ENCODE measurements at places on chromosomes 12 and 14. TPM values are rescaled to one million over a fixed set of nuclear protein-coding genes. Genes with fewer than 3 reads are reported as not detected.
A peak's percentile ranks its signal among the peaks of the same experiment; 100 is the strongest.

DNA sequence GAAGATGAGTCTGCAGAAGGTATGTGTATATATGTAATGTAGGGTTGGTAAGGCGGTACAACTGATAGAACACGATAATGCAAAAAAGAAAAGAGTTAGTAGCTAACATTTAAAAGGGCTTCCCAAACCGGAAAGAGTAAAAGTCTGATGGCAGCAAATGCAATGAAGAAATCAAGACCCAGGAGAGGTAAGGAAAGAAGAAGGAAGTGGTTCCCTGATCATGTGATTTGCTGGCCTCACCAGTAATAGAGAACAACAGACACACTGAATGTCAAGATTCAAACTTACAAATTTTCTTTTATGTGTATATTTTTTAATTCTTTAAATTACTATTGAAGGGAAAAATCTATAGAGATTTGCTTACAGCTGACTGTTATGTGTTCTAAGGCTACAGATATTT lies 18.4 kb downstream of the ZFC3H1 start:
- peaks cover 41% of the 10 kb centered on the region for H3K36me3 ChIP-seq
- H3K4me3 ChIP-seq: no peak overlapping the region
- H3K27ac ChIP-seq: peak overlapping the region; percentile 38
- DNase-seq: no peak
- H3K27me3 ChIP-seq: no peaks in the 10 kb centered on the region

DNA sequence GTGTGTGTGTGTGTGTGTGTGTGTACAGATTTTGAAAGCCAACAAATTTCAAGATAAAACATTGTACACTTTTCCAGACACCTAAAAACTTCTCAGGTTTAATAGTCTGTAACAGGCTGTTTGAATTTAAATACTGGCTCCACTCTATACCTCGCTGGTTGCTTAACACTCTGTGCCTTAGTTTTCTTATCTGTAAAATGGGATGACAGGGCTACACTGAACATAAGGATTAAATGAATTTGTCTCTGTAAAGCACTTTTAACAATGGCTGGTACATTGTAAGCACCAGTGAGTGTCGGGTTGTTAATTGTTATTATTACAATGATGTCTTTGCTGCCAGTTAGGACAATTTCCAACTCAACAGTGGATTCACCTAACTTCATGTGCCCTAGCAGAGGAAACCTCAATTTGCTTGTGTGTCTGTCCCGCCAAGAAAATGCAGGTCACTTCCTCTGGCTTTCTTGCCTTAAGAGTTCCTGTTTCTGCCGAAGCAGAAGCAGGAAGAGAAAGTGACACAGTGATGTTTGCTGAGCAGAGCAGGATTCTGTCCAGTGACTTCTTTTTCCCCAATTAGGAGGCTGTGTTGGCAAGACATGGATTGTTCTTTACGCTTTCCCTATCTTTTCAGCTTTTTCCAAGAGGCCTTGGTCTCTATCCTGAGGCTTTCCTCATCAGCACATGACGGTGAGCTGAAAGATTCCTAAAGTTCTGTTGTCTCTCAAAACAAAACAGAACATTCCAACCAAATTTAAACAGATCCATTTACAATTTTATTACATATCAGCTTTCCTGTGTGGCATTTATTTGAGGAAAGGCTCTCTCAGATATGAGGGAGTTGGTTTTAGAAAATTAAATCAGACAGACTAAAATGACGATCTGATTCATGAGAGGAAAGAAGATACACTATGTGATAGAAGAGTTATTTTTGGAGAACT lies 154.1 kb upstream of the ATP2B1 start:
- peak overlapping the region; percentile 70 for H3K4me3 ChIP-seq
- DNase-seq: peak; percentile 57
- H3K27ac ChIP-seq: peak overlapping the region; percentile 92
- no peaks in the 10 kb centered on the region for H3K36me3 ChIP-seq

DNA sequence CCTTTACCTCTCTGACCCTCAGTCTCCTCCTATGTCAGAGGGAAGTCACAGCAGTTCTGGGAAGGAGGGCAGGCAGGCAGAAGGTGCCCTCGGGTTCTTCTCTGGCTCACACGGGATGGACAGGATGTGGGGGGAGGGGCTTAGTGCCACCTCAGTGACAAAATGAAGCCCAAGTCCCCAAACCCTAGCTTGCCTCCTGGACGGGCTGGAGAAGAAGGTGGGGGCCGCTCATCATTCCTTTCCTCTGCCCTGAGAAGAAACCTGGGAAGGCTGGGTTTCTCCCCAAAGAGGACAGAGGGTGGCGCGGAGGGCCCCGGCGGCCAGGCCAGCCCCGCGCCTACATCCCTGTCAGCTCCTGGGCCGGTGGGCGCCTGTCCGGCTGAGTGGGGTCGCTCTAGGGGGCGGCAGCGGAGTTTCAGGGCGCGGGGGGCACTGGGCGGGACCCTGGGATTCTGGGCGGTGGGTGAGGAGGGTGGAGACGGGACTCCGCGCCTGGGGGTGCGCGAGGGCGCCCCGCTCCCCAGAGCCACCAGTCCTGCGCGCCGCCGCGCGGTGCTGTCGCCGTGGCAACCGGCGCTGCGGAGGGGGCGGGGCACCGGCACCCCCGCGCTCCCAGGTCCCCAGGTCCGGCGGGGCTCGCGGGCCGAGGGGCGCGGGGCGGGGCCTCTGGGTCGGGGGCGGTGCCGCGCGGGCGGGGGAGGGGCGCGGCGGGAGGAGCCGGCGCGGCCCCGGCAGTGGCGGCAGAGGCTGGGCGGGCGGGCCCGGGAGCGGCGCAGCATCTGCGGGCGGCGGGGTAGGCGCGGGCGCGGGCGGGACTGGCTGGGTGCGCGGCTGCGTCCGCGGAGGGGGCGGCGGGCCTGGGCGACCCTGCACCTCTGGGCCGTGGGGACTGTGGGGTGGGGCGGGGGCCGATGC lies at the start of gene TMEM121:
Gene TMEM121 (plus strand): TSS at position 723 of the 915 bp plus-strand sequence. CDS start 2,252 bp downstream, outside the sequence.
- peak within 1 kb of the TSS; percentile 79 for H3K4me3 ChIP-seq
- H3K36me3 ChIP-seq: peaks cover 2% of the 10 kb centered on the region
- H3K4me1 ChIP-seq: peaks cover 21% of the 10 kb centered on the region

DNA sequence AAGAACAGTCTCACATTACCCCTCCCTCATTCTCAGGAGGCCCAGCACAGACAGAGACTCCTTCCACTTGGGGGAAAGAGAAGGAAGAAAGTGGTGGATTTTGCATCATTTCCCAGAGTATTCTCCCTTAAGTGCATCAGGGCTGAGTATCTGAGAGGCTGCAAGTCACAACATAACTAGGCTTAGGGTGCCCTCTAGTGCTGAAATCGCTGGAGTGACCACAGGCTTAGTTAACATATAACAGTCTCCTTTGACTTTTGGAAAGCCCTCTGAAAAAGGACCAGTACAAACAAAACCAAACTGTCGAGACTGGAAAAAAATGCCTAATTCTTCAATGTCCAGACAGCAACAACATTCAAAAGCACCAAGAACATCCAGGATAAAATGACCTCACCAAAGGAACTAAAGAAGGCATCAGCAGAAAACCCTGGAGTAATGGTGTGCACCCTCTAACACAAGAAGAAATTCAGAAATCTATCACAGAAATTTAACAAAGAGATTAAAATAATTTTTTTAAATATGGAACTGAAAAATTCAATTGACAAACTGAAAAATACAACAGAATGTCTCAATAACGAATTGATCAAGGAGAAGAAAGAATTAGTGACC lies 412.3 kb downstream of the RPS29 start:
- no peaks in the 10 kb centered on the region for H3K4me1 ChIP-seq
- no peak overlapping the region for H3K27ac ChIP-seq
- peaks cover 4% of the 10 kb centered on the region for H3K27me3 ChIP-seq

GRCh38 chr12:94148739-94149118 lies 352 bp downstream of the PLXNC1 start:
- H3K4me1 ChIP-seq: peaks cover 23% of the 10 kb centered on the region
- peaks cover 9% of the 10 kb centered on the region for H3K27me3 ChIP-seq
- H3K4me3 ChIP-seq: peak overlapping the region; percentile 76
- no peak for DNase-seq
- no peak overlapping the region for H3K27ac ChIP-seq

DNA sequence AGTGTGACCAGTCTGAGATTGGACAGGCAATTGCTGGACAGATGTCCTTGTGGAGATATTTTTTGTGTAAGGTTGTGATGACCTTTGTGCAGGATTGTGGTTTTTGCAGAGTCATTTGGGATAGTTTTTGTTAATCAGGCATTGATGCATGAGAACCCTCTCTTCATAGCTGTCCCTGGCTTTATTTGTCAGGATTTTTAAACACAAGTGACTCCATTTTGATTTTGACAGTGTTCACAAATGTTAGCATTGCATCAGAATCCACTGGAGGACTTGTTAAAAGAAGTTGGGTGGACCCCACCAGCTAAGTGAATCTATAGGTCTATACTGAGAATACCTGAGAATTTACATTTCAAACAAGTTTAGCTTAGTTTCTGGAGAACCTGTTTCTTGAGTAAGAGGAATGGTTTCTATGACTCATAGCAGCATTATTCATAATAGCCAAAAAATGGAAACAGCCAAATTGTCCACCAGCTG lies 11.8 kb downstream of the FNTB start:
- no peak for DNase-seq
- no peak overlapping the region for H3K27ac ChIP-seq
- no peak overlapping the region for H3K4me3 ChIP-seq
- H3K36me3 ChIP-seq: no peaks in the 10 kb centered on the region
- peaks cover 35% of the 10 kb centered on the region for H3K4me1 ChIP-seq

DNA sequence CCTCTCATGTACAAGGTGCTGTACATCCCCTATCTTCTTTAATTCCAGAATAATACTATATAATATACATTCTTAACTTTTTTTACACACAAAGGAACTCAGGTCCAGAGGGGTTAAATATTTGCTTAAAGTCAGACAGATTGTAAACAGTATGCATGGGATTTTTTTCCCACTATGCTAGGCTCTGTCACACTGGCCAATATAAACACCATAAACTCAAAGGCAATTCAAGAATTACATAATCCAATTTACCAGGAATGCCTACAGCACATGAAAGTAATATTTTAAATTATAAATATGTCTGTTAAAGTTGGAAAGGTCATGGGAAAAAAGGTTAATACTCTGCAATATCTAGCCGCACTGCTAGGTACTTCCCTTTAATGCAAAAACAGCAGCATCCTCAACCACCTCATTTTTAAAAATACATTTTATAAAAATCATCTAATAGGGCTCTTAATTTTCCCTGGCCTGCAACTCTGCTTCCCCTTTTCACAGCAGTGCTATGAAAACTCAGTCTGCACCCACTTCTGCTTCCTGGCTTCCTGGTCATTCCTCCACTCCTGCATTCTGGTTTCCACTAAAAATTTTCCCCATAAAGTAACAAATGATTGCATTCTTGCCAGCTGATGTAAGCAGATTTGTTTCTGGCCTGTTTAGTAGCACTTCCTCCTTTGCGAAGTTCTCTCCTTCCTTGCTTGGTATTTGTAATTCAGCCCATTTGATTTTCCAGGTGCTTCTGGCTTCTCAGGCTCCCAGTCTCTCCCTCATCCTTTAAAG lies 128.1 kb downstream of the ITPR2 start:
- H3K36me3 ChIP-seq: peaks cover 13% of the 10 kb centered on the region
- no peak overlapping the region for H3K4me3 ChIP-seq
- H3K4me1 ChIP-seq: no peaks in the 10 kb centered on the region
- DNase-seq: no peak
- H3K27me3 ChIP-seq: no peaks in the 10 kb centered on the region

GRCh38 chr14:69540654-69541335 lies 33.9 kb downstream of the CCDC177 start:
- no peak overlapping the region for H3K4me3 ChIP-seq
- H3K27ac ChIP-seq: no peak overlapping the region
- no peak for DNase-seq

GRCh38 chr12:47812797-47813510 lies 6.7 kb downstream of the HDAC7 start:
- H3K4me3 ChIP-seq: peak overlapping the region; percentile 88
- H3K27me3 ChIP-seq: no peaks in the 10 kb centered on the region
- peaks cover 69% of the 10 kb centered on the region for H3K36me3 ChIP-seq
- DNase-seq: peak; percentile 99
- peak overlapping the region; percentile 98 for H3K27ac ChIP-seq

DNA sequence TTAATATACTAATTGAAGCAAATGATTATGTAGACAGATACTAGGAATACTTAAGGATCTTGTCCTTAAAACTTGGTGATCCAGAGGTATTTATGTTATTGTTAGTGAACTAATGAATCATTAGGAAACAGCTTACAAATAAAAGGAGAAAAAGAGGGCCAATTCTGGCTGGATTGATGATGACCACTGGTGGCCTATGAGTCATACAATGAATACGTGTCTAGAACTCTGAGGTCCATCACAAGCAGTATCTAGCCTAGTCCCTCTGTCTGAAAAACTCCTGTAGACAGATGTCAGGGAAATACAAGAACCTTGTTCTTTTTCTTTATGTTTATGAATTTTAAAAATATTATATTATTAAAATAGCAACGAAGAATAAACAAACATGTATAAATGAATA lies 51.7 kb upstream of the RTL1 start:
- DNase-seq: no peak
- peaks cover 10% of the 10 kb centered on the region for H3K27me3 ChIP-seq
- H3K4me3 ChIP-seq: no peak overlapping the region
- H3K4me1 ChIP-seq: no peaks in the 10 kb centered on the region

DNA sequence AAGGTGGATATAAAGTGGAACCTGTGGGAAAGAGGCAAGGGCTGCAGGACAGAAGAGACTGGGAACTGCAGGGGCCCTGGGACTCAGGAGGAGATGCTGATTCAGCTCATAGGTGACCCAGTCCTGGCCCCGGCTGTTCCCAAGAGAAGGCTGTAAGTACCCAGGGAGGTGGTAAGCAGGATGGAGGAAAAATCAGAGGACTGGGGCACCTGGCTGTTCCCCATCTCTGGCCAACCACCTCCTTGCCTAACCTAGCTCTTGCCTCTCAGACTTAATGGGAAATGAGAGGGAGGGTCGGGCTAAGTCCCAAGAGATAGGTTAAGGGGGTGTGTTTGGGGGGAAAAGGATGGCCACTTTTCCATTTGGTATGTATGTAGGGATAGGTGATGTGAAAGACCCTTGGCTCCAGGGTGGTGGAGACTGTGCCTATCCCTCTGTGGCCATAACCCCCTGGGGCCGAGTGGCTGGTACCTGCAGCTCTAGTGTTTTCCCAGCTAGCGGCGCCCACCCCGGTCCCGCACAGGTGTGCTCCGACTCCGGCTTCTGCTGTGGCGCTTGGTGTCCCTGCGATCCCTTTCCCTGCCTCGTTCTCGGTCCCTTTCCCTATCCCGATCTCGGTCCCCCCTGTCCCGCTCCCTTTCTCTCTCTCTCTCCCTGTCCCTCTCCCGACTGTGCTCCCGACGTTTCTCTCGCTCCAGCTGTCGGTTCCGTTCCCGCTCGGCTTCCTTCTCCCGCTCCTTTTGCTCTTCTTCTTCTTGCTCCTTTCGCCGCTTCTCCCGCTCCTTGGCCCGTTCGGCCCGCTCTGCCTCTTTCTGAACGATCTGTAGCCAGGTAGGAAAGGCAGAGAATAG lies 1.6 kb upstream of the CDH24 start:
- no peak overlapping the region for H3K27ac ChIP-seq
- H3K4me3 ChIP-seq: no peak overlapping the region
- H3K36me3 ChIP-seq: peaks cover 21% of the 10 kb centered on the region
- H3K27me3 ChIP-seq: peaks cover 5% of the 10 kb centered on the region

CCNB1IP1 gene
- 93.4 TPM for total RNA-seq

C3AR1 gene
- total RNA-seq: 0.21 TPM

Data from activated naive CD4-positive, alpha-beta T cell treated with anti-CD3 and anti-CD28 coated beads for 36 hours (primary cell).